CD4-positive, alpha-beta T cell treated with Interleukin-6 for 4 hours (primary cell): ENCODE measurements at places on chromosomes 5 and 9.

DNA sequence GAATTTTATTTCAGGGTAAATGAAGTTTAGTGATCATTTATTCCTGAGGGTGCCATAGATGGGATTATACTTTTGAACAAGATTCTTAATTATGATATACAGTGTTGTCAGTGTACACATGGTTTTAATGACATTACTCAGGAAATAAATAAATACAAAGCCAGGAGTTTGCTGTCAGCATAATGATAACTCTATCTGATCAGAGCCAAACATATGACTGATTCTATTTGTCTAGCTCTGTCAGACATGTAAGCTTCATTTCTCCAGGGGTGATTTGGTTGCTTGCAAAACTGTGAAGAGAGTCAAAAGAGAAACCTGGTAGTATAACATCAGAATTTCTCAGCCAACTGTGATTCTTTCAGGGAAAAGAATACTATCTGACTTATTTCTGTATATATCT, 1425.8 kb upstream of the C9orf72 start:
- DNase-seq = no peak

DNA sequence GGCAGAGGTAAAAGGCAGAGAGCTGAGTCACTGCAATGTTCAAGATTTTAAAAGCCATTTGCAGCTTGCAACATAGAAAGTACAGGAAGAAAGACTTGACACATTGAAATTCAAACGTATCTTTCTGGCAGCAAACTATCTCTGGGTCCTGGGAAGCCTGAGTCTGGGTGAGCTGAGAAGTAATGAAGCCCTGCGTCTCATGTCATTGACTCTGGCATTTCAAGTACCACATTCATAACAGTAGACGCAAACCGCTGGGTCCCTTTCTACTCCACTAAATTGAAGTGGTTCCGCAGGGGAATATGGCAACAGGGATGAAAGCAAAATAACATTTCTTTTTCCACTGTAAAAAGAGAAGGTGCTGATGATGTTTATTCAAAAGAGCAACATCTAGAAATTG, 694.3 kb downstream of the BRINP1 start:
- DNase-seq = no peak

DNA sequence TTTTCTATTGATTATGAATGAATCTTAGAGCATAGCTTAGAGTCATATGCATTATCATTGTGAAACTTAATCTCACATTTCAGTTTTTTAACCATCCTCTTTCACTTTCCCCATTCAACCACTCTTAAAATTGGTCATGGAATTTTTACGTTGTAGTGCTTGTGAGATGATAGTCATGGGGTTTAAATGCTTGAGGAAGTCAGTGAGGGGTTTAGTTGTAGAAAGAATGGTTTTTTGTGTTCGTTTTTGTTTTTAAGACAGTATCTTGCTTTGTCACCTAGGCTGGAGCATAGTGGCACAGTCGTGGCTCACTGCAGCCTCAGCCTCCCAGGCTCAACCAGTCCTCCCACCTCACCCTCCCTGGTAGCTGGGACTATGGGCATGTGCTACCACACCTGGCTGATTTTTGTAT, 19.6 kb downstream of the UGCG start:
- no peak for DNase-seq

- DNase-seq = no peak
Measured at GRCh38 chr9:78365748-78366697, 69.1 kb downstream of the PSAT1 start.

DNA sequence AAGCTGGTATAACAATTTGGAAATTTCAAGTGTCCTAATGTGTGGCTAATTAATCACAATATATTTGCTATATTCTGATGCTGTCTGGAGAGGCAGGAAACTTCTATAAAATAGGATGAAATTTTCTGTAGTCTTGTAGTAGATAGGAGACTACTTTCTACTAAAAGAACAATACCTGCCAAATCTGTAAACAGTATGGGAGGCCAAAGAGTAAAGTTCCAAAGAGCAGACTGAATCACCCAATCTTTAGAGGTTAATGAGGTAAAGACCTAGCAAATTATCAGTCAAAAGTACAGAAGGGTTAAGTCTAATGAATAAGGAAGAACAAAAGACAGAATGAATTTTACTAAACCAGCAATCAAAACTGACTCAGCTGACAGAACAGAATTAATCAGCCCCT, 52.4 kb upstream of the RGS7BP start:
- no peak for DNase-seq

GRCh38 chr9:125986966-125987365, 239.8 kb downstream of the PBX3 start:
- no peak for DNase-seq

GRCh38 chr5:170112876-170113521, 7.3 kb downstream of the FOXI1 start:
- no peak for DNase-seq

- DNase-seq = no peak
Measured at GRCh38 chr9:125985998-125986655, 239.0 kb downstream of the PBX3 start.

- peak; percentile 64 for DNase-seq
Measured at GRCh38 chr5:141814064-141814964, 63.9 kb downstream of the PCDH1 start.

DNA sequence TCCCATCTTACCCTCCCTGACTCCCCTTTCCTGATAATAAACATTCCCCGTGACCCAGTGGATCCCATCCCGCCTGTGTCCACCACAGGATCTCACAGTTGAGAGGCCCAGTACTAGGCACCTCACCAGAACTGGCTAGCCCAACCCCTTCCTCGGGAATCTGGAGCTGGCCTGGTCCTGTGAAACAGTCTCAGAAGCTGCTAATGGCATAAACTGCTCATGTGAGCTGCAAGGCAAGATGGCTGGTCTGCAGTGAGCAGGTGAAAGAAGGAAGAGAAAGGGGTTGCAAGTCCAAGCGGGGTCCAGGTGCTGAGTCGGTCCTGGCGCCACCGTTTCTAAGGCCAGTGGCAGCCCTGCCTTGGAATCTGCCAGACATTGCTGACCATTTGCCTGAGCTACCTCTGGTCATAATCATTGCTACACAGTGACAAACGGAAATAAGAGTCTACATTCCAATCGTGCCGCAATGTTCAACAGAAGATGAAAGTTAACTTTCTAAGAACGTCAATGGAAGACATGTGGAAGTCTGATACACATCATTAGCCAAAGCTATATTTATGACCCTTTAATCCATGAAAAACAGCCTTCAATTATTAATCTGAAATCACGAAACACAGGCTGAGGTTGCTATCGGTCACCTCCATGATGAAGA, 33.7 kb downstream of the DNAH5 start:
- DNase-seq = no peak

DNA sequence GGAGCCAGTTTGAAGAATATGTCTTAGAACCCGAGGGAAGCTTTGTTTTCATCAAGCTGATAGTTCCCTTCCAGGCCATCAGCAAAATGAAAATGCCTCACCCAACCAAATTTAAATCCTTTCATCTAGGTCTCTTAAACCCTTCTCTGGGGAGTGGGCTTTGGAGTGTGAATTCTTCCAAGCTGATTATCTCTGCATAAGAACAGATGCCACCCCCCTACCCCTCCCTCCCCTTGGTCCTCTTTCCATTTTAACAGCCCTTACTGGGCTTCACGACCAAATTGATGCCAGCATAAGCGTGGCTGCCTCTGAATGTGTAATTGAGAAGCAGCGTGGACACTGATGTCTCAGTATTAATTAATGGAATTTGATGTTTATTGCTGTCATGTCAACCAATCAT, 509.7 kb upstream of the CLINT1 start:
- no peak for DNase-seq

DNA sequence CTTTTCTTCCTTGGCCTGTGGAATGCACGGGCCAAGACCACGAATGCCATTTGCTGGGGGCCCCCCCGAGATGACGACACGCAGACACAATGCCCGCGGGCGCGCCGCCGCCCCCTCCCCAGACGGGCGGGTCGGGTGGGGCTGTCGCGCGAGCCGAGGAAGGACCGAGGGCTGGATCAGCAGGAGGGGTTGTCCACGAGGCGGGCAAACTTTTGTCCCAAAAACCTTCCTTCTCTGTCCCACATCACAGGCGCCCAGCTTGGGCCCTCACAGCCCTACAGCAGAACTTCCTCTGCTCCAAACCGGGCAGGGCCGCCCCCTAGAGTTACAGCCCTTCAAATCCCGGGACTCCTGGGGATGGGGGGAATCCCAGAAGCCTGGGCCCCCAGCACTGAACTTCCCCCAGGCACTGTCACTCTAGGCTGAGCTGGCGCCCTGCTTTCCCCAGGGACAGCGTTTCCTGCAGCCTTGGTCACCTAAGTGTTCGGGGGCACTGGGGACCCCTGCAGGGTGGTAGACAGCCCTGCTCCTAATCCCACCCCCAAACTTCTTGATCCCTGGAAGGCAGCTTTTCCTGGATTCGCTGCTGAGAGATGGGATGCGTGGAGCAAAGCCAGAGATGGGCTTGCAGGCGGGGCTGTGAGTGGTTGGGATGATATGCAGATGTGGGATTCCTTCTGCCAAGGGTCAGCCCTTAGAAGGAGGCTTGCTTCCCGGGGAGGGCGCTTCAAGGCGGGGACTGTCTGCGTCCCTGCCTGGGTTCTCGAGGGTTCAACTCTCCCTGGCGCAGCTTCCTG, 980 bp downstream of the COL5A1 start:
- no peak for DNase-seq

DNA sequence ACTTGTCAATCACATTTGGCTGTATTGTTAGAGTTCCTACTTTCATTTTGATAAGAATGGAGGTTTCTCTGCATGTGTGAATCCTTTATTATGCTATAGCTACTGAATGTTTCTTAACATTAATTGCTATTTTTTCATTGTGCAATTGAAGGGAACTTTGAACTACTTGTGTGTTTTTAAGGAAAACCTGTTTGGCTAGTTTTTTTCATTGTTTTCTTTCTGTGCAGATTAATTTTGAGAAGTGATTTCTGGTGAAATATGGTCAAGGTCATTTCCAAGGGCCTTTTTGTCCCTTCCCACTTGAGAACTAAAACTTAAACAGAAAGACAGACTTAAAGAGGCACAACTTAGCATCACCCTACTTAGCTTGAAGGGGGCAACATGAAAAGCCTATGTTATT, 1309.2 kb upstream of the WWC1 start:
- no peak for DNase-seq
